Activated CD4-positive, alpha-beta T cell treated with anti-CD3 and anti-CD28 coated beads, Interleukin-2, amount 50 U/mL, for 48 hours (primary cell): ENCODE measurements at places on chromosomes 6 and 20.
A peak's percentile ranks its signal among the peaks of the same experiment; 100 is the strongest.

GRCh38 chr6:17293395-17293794, 12.2 kb downstream of the RBM24 start:
- no peak for DNase-seq

GRCh38 chr20:37430778-37431460, 85.0 kb downstream of the SRC start:
- DNase-seq, result no peak

GRCh38 chr6:137313928-137314855, 95.0 kb upstream of the IFNGR1 start:
- peak; percentile 72 for DNase-seq

DNA sequence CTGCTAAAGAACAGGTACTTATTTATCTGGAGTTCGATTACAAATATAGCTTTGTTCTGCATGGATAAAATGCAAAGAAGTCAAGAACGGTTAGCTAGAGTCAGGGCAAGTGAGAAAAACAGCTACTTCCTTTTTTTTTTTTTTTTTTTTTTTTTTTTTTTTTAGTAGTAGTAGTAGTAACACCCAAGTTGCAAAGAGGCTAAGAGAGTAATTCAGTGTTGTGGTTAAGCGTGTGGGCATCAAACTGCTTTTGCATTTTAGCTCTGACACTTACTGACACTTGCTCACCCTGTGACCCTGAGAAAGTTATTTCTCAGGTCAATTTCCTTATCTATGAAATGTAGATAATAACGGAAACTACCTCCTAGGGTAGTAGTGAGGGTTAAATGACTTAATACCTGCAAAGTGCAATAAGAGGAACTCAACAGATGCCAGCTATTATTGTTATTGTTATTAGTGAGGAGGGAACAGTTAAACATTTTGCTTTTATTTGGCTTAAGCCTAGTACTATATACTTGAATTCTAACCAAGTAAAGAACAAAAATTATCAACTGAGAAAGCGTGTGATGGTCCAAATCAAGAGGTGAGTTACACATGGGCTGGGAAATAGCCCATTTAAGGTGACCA, 86.7 kb upstream of the BACH2 start:
- DNase-seq, result no peak

GRCh38 chr6:135310291-135310690, 129.2 kb downstream of the MYB start:
- no peak for DNase-seq

- no peak for DNase-seq
Measured at GRCh38 chr6:99276747-99277146, 72.7 kb downstream of the FAXC start.

DNA sequence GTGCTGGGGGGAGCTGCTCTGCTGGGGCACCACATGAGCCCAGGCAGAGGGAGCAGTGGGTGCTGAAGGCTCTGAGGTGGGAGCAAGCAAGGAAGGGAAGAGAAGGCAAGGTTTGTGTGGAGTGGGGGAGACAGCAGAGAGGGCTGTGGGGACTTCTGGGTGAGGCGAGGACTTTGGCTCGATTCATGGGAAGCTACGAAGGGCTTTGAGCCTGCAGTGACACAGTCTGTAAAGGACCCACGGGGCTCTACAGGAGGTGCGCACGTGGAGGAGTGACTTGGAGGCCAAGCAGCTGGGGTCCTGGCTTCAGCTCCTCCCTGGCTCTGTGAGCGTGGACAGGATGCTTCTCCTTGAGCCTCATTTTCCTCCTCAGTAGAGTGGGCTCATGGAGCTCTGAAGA, 29.1 kb upstream of the CSNK2A1 start:
- no peak for DNase-seq

- DNase-seq, result no peak
Measured at GRCh38 chr6:95742767-95743289, 165.5 kb downstream of the MANEA start.

DNA sequence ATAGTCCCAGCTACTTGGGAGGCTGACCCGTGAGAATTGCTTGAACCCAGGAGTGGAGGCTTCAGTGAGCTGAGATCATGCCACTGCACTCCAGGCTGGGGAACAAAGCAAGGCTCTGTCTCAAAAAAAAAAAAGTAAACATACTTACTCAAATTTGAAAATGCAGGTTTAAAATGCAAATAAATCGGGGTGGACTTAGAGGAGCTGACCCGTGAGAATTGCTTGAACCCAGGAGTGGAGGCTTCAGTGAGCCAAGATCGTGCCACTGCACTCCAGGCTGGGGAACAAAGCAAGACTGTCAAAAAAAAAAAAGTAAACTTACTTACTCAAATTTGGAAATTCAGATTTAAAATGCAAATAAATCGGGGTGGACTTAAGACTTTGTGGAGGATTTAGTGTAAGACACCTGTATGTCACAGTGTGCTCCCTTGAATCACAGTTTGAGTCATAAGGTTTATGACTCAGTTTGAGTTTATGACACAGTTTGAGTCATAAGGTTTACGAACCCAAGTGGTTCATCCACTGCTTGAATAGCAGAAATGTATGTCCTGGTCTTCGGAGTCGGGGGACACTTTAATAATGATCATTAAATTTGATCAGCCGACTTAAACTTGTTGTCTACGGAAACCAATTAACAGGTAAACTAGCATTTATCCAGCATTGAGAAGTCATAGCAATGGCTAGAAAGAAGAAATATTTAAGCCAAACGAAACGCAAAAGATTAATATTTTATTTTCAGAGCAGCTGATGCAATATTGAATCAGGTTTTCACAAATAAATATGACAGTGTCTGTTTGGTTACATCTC, 6.8 kb upstream of the MRPS10 start:
- DNase-seq, result no peak

DNA sequence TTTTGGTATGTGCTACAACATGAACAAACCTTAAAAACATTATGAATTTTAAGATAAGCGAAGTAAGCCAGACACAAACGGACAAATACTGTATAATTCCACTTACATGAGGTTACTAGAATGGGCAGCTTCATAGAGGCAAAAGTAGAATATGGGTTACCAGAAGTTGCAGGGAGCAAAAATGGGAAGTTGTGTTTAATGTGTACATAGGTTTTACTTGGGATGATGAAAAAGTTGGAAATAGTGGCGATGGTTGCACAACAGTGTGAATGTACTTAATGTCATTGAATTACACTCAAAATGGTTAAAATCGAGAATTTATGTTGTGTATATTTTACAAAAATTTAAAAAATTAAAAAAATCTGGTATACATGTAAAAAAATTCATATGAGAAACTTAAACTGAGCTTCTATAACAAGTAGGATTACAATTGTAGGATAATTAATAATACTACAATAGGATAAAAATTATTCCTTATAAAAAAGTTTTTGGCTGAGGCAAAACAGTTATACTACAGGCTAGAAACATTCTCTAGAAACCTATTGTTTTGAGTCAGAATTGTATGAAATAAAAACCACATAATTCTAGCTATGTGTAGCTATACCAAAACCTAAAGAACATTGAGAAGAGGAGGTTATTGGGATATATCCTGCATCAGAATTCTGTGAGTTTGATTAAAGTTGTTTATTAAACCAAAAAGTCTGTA, 24.8 kb upstream of the DYNLRB1 start:
- no peak for DNase-seq

DNA sequence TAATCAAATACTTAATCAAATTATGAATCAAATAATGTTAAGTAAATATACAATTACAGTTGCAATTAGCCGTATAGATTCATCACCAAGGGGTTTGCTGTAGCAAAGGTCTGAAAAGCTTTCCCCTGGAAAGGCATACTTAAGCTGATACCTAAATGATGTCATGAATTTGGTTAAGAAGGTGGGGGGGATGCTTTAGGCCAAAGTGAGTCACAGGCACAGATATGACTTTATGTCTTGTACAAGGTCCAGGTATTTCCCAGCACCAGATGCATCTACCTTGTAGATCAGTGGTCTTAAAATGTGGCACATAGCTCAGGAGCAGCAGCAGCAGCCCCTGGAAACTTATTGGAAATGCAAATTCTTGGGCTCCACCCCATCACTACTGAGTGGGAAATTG, 557.3 kb upstream of the CDH4 start:
- DNase-seq, result no peak

GRCh38 chr20:44031001-44031574, 116.4 kb downstream of the TOX2 start:
- DNase-seq, result no peak

DNA sequence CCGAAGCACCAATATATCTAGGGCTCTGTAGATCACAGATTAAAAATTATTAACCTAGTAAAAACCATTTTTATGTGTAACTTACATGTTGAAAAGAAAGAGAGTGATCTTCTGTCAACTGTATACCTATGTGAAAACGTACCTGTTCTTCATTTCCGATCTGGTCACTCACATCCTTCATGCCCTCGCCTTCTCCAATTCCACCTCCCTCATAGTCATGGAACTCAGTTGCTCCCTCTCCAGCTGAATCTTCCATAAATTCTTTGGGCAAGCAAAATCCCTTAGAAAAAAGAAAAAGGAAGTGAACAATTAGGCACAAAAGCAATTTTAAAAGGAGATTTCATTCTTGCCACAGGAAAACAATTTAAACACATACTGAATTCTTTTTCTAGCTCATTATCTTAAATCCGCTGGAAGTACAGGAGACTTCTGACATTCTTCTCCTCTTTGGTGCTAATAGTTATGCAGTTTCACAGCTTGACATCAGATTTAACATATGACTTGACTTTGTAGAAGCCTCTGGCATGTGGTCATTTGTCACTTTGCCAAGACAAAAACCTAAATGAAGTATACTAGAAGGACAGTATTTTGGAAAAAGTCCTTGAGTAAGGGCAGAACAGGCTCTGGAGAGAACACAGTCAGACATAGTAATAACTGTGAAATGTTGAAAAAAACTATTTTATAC, 29.5 kb upstream of the LYRM2 start:
- no peak for DNase-seq

GRCh38 chr20:57712851-57713504, 3.2 kb upstream of the PMEPA1 start:
- DNase-seq, result no peak

DNA sequence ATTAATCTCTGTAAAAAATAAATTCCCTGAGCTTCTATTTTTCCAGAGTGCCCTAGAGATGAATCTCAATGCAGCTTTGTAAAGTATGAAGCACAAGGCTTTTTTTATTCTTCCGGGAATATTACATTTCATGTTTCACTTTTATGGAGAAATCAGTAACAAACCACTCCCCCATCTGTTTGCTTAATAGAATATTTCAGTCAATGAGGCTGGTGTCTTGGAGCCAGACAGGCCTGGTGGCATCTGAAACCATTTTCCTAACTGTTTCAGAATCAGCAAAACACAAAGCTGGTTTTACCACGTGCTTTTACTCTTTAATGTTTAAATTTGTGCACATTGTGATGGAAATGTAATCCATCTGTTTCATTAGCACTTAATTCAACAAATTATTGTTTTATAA, 400.8 kb upstream of the HSF2 start:
- DNase-seq, result no peak

DNA sequence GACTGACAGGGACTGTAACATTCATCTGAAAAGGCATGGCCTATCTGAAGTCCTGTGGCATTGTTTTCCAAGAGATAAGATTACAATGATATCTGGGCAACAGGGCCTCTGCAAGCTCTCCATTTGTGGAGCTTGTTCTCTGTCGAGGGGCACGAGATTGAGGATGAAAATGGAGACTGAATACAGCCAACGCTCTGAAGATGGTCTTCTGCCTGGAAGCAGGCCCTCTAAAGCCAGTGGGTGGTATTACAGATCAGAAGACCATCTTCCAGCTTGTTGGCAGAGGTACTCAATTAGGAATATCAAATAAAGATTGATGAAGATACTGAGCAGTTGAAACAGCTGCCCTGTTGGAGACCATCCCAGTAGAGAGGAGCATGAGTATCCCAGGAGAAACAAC, 288.2 kb downstream of the CENPW start:
- no peak for DNase-seq

GRCh38 chr6:36301781-36302180, 31.9 kb downstream of the PNPLA1 start:
- DNase-seq, result no peak

GRCh38 chr6:18343741-18344140, 43.4 kb upstream of the RNF144B start:
- DNase-seq, result peak; percentile 6

DNA sequence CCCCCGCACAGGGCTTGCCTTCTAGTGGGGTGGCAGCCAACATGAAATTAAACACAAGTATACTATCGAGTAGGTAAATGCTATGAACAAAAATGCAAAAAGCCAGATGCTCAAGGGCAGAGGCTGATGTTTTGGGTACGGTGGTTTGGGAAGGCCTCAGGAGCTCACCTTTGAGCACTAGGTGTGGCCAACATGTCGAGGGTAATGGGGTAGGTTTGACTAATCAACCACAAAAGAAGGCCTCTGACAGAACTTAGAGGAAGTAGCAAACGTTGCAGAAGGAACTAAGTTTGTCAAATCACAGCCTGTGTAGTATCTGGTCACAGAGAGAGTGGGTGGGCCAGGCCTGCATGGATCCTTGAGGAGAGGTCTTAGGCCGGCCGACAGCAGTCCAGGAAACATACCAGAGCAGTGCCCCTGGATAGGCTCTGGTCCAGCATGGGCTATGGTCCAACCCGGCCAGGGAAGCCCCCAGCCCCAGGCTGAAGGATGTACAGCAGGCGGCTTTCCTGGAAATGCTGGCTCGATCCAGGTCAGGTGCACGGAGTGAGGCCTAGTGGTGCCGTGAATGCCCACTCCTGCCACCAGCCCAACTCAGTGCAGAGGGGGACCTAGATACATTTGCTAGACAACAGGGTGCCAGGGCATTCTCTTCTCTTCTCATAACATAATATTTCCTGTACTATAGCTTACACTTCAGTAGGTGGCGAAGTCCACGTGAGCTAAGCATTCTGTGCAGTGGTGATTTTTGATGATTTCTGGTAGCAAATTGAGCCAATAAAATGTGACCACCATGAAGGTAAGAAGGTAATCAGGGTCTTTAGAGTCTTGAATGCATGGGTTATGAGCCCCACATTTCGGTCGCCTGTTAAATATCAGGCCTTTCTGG, 56.3 kb upstream of the CD93 start:
- no peak for DNase-seq

GRCh38 chr20:57552471-57552870, 8.4 kb upstream of the PCK1 start:
- no peak for DNase-seq

GRCh38 chr6:90669846-90670245, 83.0 kb upstream of the MAP3K7 start:
- DNase-seq, result no peak

- DNase-seq, result no peak
Measured at GRCh38 chr20:57259938-57260921, 6.2 kb downstream of the BMP7 start.

GRCh38 chr20:45404438-45404837, 3.7 kb upstream of the DBNDD2 start:
- no peak for DNase-seq

- no peak for DNase-seq
Measured at GRCh38 chr6:2730353-2731107, 20.2 kb downstream of the MYLK4 start.

DNA sequence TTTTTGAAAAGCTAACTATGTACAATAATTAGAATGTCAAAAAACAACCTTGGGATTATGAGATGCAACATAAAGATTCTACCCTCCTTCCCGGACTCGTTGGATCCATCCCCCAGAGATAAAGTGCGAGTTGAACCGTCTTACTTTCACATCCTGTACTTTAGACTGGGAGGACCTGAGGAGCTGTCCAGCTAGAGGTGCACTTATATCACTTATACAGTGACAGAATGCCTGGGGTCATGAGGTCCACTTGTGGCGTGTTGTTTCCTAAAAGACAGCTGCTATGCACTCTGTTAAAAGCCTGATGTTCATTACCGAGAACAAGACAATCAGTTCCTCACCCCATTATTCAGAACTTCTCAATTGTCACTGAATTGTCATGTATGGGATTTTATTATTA, 2.1 kb downstream of the CDS2 start:
- no peak for DNase-seq
